ENCODE measurements at places on chromosomes 1 and 21. TPM values are rescaled to one million over a fixed set of nuclear protein-coding genes. Genes with fewer than 3 reads are reported as not detected.

Gene LIN9
- total RNA-seq = 2.7 TPM

Gene PTGFR
- total RNA-seq = 2.5 TPM

Gene DPYD
- 44.0 TPM for total RNA-seq

Gene CD52
- not detected for total RNA-seq

Gene POU3F1
- total RNA-seq = 1.8 TPM

Gene GBP4
- total RNA-seq = not detected

Gene CFHR5
- not detected for total RNA-seq

Data from osteocyte (in vitro differentiated cells).